ENCODE measurements at places on chromosomes 6 and 20.

- no peak for DNase-seq
Observed at GRCh38 chr20:24473435-24474223, 4.2 kb downstream of the SYNDIG1 start.

GRCh38 chr6:27019651-27020552, 227.6 kb upstream of the PRSS16 start:
- peak; percentile 90 for DNase-seq

DNA sequence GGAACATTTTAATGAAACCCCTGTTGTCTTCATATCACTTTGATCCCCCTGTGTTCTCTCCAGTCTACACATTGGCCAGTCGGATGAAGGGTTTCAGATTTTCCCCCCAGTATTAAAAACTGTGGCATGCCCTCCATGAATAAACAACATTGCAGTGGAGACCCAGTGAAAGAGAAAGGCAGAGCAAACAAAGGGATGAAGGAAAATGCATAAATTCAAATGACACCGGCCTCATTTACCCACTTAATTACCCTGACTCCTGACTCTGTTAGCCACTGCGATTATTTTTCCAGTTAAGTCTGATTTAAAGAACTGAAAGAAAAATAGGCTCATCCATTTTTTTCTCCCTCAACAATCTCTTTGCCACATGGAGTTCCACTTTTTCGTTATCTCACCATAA, 569.2 kb downstream of the TFAP2B start:
- no peak for DNase-seq

GRCh38 chr6:157107915-157108651, 215.2 kb downstream of the TMEM242 start:
- peak; percentile 91 for DNase-seq

DNA sequence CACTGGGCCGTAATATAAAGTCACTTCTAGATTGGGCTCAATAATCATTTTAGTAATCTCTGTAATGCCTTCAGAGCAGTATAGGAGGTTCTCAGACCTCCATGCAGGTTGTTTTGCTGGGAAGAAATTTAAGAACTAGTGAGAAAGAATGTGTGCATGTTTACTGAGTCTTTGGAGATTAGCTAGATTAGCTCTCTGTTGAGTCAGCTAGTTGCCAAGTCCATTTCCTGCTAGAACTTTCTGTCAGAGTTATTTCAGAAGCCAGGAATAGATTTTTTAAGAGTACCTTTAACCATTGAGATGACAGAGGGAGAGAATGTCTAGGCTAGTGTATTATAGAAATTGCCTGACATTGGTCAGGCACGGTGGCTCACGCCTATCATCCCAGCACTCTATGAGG, 33.3 kb downstream of the ORC3 start:
- DNase-seq = no peak

DNA sequence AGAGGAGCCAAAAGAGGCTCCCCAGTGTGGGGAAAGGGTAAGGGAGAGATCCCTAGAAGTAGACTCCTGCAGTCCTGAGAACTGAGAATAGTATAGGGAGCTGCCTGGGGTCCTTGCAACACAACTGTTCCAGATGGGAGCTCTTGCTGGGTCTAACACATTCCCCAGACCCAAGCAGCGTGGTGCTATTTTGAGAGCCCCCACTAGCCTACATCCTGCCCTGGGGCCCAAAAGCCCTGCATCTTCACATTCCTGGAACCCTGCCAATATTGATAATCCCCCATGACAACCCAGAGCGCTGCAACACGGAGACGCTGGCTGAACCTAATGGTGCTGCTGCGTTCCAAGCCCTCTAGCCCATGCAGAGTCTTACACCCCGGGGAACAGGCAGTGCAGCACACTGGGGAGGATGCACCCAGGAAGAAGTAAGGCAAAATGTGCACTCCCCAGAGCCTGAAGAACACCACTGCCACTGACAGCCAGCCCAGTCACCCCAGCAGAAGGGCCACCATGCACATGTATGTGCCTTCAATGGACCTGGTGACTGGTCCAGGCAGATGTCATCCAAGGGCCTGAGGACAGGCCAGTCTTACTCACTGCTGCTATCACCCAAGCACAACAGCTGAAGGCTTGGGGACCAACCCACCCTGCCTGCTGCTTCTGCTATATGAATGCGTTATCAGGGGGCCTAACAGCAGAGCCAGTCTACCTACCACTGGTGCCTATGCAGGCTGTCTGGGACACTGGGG, 7.0 kb upstream of the RNF217 start:
- peak; percentile 42 for DNase-seq

GRCh38 chr20:10963717-10964266, 290.0 kb upstream of the JAG1 start:
- peak; percentile 14 for DNase-seq

GRCh38 chr6:20632696-20633095, 98.4 kb downstream of the CDKAL1 start:
- no peak for DNase-seq

GRCh38 chr20:61588411-61589385, 336.6 kb downstream of the CDH4 start:
- DNase-seq = peak; percentile 47

- peak; percentile 15 for DNase-seq
Observed at GRCh38 chr6:1832844-1833787, 223.4 kb downstream of the FOXC1 start.

DNA sequence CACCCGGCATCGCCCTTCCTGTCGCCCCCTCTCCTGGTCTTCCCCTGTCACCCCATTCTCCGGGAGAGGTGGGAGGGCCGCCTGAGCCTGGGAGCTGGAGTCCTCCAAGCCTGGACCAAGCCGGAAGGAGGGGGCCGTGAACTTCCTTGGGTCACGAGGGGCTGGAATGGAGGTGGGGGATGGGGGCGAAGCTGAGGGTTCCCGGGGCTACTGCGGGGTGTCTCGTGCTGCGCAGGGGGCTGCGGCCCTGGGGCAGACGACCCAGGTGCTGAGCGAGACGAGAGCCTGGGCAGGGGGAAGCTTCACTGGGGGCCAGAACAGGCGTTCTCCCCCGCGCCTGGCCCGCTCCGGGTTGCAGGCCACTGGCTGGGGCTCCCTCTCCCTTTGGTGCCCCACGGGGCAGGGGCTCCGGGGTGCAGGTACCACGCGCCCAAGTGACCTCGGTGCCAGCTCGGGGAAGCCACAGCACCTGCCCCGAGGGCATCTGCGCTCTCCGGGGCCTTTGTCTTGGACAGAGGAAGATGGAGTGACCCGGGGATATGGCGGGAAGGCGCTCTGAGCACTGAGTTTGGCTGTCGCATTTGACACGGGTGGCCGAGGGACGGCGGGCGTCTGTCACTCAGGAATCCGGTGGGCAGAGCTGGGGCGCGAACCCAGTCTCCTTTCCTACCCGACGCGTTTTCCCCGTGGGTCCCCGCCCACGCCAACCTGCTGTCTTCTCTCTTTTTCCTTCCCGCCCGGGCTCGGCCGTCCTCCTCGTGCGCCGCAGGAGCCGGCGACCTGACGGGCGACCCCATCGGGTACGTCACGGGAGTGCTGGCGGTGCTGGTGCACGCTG, 1.2 kb downstream of the SLC35D3 start:
- no peak for DNase-seq

GRCh38 chr20:20083807-20084206, 31.5 kb downstream of the CFAP61 start:
- DNase-seq = no peak

- DNase-seq = peak; percentile 44
Observed at GRCh38 chr20:46307139-46307998, 929 bp downstream of the CDH22 start.

GRCh38 chr6:68108233-68108835, 526.7 kb upstream of the ADGRB3 start:
- no peak for DNase-seq

DNA sequence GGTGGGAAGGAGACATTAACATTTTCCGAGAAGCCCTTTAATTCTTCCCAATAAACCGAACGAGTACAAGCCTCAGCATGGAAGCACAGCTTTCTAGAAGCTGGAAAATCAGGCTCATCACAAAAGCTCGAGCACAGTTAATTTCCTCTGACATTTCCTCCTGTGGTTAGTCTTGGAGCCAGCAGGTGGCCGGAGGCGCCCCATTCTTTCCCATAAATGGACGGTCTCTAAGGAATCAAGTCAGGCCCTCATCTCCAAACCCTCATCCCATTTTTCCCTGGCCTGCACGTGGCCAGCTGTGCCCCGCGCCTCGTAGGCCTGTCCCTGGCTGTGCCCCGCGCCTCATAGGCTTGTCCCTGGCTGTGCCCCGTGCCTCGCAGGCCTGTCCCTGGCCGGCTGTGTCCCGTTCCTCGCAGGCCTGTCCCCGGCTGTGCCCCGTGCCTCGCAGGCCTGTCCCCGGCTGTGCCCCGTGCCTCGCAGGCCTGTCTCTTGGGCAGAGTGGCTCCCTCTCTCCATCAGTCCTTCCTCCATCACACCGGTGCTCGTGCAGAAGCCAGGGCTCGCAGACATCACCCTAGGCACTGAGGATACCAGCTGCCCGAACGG, 19.7 kb upstream of the NTSR1 start:
- no peak for DNase-seq

DNA sequence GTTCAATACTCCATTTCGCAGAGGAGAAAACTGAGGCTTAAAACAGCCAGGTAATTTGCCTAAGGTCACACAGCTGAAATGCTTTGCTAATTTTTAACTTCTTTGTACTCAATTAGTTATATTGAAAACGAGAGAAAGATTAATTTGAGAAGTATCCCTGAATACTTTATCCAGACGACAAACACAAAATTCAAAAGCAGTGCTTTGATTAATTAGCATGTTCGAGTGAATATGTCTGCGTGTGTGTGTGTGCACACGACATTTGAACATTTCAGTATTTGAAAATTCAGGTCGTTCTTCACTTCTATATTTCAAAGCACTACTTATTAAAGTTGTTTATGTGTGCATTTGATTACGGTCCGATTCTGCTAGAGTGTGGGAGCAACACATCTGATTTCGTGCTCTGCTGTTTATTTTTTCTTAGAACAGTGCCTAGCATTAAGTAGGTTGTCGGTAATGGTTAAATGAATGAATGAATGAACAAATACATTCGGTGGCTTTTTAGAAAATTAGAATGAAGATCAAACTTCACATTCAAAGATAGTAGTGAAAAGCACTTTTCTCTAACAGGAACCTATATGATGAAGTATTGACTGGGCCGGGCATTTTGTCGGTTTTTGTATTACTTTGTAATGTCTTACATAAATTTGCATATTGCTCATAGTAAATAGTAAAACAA, 36.9 kb upstream of the SYNCRIP start:
- DNase-seq = no peak

- DNase-seq = no peak
Observed at GRCh38 chr6:859936-860335, 167.0 kb upstream of the EXOC2 start.

DNA sequence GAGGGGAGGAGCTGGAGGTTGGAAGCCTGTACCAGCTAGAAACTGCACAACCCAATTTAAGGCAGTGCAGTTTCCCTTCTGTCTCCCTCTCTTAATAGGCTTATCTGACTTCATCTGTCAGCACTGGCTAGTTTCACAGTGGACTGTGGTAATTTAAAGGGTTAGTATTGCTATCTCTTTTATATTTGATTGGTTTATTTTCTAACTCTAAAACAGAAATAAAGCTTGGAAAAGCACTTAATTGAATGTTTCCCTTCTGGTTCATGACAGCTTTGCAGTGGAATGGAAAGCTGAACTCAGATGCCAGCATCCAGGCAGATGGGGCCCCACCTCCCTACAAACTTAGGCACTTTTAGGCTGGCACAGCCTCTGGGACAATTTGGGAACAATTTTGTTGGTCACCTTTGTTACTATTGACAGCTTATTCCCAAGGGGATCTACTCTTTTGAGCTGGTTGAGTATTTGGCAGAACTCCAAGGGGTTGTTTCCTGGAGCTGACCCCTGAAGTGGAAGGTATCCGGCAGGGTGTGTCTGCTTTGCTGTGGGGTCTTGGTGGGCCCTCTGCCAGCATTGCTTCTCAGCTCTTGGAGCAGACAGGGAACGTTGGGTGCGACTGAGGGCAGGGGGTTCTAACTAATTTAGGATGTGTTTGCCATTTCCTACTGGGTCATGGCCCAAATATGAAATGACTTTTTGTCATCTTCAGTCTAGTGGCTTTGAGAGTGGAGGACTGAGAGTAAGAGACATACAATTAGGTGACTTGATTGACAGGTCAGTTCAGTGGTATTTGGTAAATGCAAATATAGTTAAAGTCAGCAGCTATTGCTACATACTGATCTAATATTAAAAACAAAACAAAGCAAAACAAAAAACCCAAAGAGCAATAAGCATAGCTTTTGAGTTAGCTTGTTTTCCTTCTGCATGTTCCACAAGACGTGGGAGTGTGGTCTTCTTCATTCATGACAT, 9.3 kb downstream of the SH3BGRL2 start:
- no peak for DNase-seq

- no peak for DNase-seq
Observed at GRCh38 chr6:110412360-110412759, 3.0 kb downstream of the DDO start.

DNA sequence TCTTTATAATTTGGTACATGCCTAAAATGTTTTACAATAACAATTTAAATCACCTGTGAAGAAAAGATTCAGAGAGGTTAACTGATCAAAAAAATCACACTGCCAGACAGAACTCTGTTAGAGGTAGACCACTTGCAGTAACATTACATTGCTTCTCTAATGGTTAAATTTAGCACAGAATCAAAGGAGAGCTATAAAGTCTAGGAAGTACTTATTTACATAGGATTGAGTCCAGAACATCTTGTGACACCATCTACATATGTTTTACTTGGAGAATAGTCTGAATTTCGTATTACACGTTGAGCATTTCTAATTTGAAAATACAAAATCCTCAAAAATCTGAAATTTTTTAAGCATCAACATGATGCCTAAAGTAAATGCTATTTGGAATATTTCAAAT, 17.2 kb upstream of the TBC1D20 start:
- no peak for DNase-seq

- no peak for DNase-seq
Observed at GRCh38 chr6:158567871-158568401, 8.0 kb downstream of the TMEM181 start.

GRCh38 chr6:33202799-33203198, 1.7 kb upstream of the HSD17B8 start:
- no peak for DNase-seq

- no peak for DNase-seq
Observed at GRCh38 chr6:160420969-160421556, 72.9 kb downstream of the SLC22A3 start.

GRCh38 chr6:29426654-29427053, 11.9 kb downstream of the OR12D1 start:
- DNase-seq = no peak

- DNase-seq = no peak
Observed at GRCh38 chr6:83464381-83465140, 33.7 kb upstream of the ME1 start.

DNA sequence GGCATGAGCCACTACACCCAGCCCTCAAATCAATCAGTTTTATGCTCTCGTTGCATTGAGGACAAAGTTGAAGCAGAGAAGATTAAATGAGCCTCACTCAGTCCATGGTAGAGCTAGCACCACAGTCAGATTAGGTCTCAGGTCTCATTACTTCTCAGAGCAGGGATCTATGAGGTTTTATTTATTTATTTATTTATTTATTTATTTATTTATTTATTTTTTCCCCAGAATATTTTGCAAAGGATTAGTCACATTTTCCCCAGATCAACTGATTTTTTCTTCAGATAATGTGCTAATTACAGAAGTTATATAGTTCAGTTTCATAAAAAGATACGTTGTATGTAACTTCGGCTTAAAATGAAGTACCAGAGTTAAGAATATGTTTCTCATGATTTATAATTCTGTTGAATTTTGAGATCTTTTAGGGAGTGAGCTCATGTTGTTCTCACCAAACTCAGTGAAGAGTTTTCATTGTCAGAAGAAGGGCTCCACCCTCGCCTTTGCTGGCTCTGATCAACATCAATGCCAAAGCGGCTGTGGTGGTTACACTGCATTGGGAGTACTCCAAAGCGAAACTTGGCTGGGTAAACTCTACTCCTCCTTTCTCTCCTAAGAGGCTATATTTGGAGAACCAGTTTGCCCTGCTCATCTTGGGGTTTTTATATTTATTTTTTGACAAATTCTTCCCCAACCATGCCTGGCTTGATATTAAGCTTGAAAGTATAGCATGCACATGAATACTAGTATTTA, 12.9 kb upstream of the ID4 start:
- no peak for DNase-seq
